ENCODE measurements at places on chromosomes 3 and 15.

- DNase-seq: no peak
Measured at GRCh38 chr3:189758186-189758585, 127.0 kb downstream of the TP63 start.

DNA sequence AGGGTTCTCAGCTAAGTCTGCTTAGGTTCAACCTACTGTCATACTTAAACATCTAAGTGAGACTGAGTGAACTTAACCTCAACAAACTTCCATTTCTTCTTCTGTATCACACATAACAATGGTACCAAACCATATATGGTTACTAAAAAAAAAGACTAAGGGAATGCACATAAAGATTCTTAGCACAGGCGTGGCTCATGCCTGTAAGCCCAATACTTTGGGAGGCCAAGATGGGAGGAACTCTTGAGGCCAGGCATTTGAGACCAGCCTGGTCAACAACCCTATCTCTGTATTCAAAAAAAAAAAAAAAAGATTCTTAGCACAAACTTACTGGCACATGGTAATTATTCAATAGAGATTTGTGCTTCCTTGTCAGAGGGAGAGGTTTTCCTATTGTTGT lies 57.9 kb downstream of the ACAP2 start:
- no peak for DNase-seq

DNA sequence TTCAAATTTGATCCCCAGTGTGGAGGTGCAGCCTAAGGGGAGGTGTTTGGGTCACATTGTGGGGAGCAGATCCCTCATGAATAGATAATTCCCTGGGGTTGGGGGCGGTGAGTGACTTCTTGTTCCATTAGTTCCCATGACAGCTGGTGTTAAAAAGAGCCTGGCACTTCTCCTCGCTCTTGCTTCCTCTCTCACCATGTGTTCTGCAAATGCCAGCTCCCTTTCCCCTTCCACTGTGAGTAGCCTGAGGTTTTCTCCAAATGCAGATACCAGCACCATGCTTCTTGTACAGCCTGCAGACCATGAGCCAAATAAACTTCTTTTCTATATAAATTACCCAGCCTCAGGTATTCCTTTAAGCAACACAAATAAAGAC lies 23.1 kb downstream of the RIOX2 start:
- no peak for DNase-seq

GRCh38 chr3:161905520-161906132 lies 409.0 kb downstream of the OTOL1 start:
- DNase-seq: no peak

DNA sequence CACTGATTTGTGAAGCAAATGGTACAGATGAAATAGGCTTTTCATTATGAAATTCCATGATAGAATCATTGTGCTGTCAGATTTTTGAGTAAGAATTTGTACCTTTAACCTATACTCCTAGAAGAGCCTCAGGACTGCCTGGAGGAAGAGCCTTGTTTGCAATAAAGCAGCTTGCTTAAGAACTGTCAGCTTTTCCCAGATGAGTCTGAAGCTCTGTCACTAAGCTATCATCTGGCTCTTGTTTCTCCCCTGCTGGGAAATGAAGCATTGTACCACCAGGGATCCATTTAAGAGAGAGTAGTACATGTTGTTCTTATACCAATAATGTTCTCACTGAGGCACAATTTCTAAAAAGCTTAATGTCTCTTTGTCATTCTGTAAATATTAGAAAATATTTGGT lies 85.1 kb upstream of the FLNB start:
- DNase-seq: no peak

GRCh38 chr3:166810741-166811445 lies 569.2 kb downstream of the ZBBX start:
- DNase-seq: no peak

GRCh38 chr3:29285471-29286071 lies 4.7 kb downstream of the RBMS3 start:
- no peak for DNase-seq

GRCh38 chr3:50267280-50267913 lies 1.6 kb upstream of the SEMA3B start:
- DNase-seq: no peak

DNA sequence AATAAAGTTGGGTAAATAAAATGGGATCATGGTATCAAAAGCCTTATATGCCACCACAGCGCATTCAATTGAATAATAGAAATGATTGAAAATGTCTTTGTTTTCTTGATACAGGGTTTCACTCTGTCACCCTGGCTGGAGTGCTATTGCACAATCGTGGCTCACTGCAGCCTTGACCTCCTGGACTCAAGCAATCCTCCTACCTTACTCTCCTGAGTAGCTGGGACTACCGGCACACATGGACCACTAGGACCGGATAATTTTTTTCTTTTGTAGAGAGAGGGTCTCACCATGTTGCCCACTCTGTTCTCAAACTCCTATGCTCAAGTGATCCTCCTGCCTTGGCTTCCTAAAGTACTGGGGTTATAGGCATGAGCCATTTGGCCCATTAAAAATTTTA lies 33.8 kb upstream of the BBX start:
- DNase-seq: no peak

- DNase-seq: peak; percentile 88
Measured at GRCh38 chr15:78988361-78988911, 43.6 kb upstream of the CTSH start.

DNA sequence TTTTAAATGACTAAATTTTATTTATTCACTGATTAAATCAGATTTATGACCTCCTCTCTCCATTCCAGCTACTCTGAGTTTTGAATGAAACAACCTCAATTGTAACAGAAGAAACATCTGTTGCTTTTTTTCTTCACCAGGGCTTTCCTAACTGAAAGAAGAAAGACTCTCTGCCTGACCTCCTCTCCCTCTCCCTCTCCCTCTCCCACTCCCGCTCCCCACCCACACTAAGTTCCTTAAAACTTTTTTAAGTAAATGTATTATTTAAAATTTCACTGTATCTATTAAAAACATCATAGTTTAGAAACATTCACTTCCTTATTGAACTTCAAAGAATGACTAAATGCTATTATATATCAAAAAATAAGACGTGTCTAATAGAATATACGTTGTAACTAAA lies 122.0 kb downstream of the TFDP2 start:
- no peak for DNase-seq

DNA sequence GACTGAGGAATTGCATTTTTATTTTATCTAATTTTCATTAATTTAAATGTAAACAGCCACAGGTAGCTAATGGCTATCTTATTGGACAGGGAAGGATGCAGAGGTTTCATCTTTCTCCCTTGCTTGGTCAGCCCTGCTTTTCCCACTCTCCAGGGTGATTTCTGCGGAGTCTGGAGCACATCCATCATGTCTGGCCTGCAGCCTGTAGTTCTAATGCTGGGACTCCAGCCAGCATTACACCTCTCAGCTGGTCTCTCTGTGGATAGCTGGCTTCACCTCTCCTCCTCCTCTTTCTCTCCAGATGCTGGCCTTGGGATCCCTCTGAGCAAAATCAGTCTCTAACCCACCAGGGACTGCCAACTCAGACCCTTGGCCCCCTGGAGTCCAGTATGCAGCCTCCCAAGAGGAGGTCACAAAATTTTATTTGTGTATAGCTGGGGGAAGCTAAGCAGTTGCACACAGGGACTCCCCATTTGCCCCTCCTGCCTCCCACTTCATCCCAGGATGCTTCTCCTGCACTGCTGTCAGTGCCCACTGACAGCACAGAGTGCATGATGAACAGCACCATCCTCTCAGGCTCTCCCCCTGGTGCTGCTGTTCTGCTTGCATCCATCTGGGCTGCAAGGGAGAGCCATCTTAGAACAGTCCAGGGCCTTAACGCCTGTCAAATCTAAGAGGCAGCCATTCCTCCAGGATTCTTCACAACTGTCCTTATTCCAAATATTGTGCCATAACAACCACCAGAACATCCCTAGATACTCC lies 1.7 kb downstream of the BFSP2 start:
- DNase-seq: no peak

DNA sequence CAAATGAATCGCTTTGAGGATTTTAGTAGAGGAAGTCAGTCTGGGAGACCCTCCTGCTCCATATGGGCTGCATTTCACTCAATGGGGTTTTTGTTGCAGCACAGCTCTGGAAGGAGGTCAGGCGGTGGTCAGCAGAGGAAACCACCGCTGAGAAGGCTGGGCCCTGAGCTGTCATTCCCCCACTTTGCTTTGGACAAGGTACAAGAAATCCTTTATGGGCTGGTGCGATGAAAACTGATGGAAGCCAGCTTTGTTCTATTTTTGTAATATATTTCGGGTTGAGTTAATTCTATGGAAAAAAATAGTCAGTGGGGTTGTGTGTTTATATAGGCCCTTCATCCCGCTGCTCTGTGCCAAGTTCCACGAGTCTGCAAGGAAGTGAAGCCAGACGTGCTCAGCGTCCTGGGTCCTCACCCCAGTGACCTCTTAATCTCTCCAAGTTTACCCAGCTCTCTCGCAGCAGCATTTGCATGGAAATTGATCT lies 157.1 kb upstream of the TMC3 start:
- no peak for DNase-seq

Measured in SW 1271 (cell line).